Airway epithelial cell (primary cell): ENCODE measurements at places on chromosomes 6 and 20. TPM values are rescaled to one million over a fixed set of nuclear protein-coding genes. Genes with fewer than 3 reads are reported as not detected.

The COL21A1 gene
- 0.28 and 0.42 TPM in 2 replicates for total RNA-seq

The ADAM33 gene
- total RNA-seq = 0.79 TPM in 1 of 2 replicates, not detected in the other

The PLAGL1 gene
- 8.4 and 10.4 TPM in 2 replicates for total RNA-seq

The SDCBP2 gene
- 28.1 and 33.9 TPM in 2 replicates for total RNA-seq

The BPIFB1 gene
- not detected in 2 replicates for total RNA-seq

The PRDM13 gene
- total RNA-seq = not detected in 2 replicates

The SLC26A8 gene
- total RNA-seq = not detected in 2 replicates

The PLCG1 gene
- 48.5 and 62.0 TPM in 2 replicates for total RNA-seq

The RAMACL gene
- 0.05 and 0.21 TPM in 2 replicates for total RNA-seq

The ARMC2 gene
- total RNA-seq = 0.56 and 1.7 TPM in 2 replicates

The HNF4A gene
- not detected in 2 replicates for total RNA-seq

The DEF6 gene
- total RNA-seq = 37.3 and 40.5 TPM in 2 replicates
